ENCODE measurements at places on chromosomes 11 and 22. TPM values are rescaled to one million over a fixed set of nuclear protein-coding genes. Genes with fewer than 3 reads are reported as not detected.

RBMXL2 gene
- under 0.01 TPM for total RNA-seq

GRM5 gene
- not detected for total RNA-seq

RNF121 gene
- total RNA-seq: 28.4 TPM

KBTBD3 gene
- 1.7 TPM for total RNA-seq

OR2D2 gene
- not detected for total RNA-seq

PPP2R5B gene
- 28.2 TPM for total RNA-seq

NCF4 gene
- not detected for total RNA-seq

FGF3 gene
- not detected for total RNA-seq

POLDIP3 gene
- total RNA-seq: 16.1 TPM

MUC5AC gene
- not detected for total RNA-seq

PSMA1 gene
- total RNA-seq: 128 TPM

ABTB2 gene
- 0.43 TPM for total RNA-seq

ISX gene
- not detected for total RNA-seq

NLRP6 gene
- total RNA-seq: not detected

TRIM49 gene
- total RNA-seq: not detected

PHLDA2 gene
- total RNA-seq: 14.7 TPM

CRYBB2 gene
- total RNA-seq: not detected

PGR gene
- not detected for total RNA-seq

PTPRCAP gene
- 0.24 TPM for total RNA-seq

APOBEC3A gene
- 0.72 TPM for total RNA-seq

VWA5A gene
- 10.0 TPM for total RNA-seq

USP35 gene
- total RNA-seq: 7.5 TPM

APOL1 gene
- total RNA-seq: 7.2 TPM

TCIRG1 gene
- total RNA-seq: 56.3 TPM

B3GAT1 gene
- not detected for total RNA-seq

ACO2 gene
- total RNA-seq: 64.3 TPM

APOL4 gene
- not detected for total RNA-seq

MPST gene
- total RNA-seq: 190 TPM

APOBEC3C gene
- total RNA-seq: 13.4 TPM

SLC22A8 gene
- total RNA-seq: not detected

C11orf87 gene
- under 0.01 TPM for total RNA-seq

OR51B4 gene
- total RNA-seq: not detected

SOX6 gene
- total RNA-seq: 0.48 TPM

OR8D4 gene
- total RNA-seq: not detected

OR56A1 gene
- not detected for total RNA-seq

MOV10L1 gene
- total RNA-seq: 0.64 TPM

OR4A16 gene
- total RNA-seq: not detected

P4HA3 gene
- not detected for total RNA-seq

HOATZ gene
- not detected for total RNA-seq

GLYAT gene
- not detected for total RNA-seq

MS4A3 gene
- not detected for total RNA-seq

BARX2 gene
- total RNA-seq: 4.1 TPM

CENPM gene
- total RNA-seq: 7.7 TPM

KCNE3 gene
- not detected for total RNA-seq

MFNG gene
- total RNA-seq: 0.43 TPM

CYTH4 gene
- total RNA-seq: 1.5 TPM

SIK3 gene
- 13.5 TPM for total RNA-seq
